Mammary epithelial cell (primary cell): ENCODE measurements at places on chromosomes 6 and 20.
A peak's percentile ranks its signal among the peaks of the same experiment; 100 is the strongest.

DNA sequence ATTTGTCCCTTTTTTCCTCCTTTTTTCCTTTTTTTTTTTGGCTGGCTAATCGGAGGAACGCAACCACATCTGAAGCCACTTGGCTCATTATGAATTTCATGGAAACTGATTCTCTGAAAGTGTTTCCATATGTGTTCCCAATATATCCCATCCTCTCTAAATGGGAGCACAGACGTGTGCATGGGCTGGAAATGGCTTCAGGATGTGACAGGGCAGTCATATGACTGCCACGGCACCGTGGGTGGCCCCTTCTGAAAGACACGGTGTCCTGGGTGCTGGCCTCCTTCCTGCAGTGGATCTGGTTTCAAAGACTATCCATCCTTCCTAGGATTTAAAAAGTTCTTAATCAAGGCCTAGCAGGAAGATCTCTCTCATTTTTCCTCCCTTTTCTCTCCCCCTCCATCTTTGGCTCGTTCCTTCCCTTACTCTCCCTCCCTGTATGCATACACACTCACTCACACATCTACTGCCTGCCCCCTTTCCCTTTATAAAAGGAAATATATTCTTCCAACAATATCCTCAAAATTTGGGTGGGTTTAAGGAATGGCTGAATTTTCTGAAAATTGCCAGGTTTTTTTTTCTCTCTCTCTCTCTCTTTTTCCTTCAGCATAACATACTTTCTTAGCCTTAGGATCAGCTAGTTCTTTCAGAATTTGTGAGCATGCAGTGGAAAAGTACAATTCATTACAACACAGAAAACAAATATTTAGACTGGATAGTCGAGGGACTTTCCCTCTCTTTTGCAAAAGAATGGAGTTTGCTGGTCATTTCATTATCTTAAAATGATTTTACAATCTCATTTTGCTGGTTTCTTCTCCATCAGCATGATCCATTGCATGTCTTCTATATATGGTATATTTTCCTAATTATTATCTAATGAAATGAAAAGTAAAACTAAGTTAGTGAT lies 161.2 kb upstream of the SUPT3H start:
- DNase-seq = no peak

DNA sequence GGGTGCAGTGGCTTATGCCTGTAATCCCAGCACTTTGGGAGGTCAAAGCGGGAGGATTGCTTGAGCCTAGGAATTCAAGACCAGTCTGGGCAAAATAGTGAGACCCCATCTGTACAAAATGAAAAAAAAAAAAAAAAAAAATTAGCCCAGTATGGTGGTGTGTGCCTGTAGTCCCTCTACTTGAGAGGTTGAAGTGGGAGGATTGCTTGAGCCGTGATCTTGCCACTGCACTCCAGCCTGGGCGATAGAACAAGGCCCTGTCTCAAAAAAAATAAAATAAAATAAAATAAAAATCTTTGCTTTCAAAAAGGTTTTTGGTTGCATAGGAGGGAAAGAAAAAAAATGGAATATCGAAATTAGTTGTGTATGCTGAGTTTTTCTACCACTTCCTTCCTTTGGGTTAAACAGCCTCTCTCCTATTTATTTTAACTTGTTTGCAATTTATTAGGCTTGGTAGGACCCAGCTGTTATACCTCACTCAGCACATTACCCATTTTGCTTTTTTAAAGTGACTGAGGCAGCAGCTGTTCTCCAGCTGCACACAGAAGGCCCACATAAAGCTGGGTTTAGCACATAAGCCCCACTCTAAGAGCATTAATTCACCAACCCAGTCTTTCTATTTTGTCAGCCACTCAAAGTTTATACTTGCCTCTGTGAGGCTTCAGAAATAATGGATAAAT lies 152.3 kb downstream of the ZFAND3 start:
- no peak for DNase-seq

DNA sequence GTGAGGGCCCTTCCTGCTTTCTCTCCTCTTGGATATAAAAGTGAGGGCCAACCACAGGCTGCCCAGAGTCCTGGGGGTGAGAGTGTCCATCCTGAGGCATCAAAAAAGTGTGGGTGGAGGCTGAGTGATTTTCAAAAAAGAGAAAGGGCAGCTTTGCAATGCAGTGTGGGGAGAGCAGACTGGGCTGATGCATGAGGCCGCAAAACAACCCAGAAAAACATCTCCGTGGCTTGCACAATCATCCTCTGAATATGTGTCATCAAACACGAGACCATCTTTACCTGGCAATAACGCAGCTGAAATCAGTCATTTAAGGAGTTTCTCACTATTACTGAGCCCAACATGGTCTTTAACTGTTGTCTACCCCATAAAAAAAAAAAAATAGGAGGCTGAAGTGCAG lies 191.2 kb upstream of the SOX4 start:
- DNase-seq = peak; percentile 23

DNA sequence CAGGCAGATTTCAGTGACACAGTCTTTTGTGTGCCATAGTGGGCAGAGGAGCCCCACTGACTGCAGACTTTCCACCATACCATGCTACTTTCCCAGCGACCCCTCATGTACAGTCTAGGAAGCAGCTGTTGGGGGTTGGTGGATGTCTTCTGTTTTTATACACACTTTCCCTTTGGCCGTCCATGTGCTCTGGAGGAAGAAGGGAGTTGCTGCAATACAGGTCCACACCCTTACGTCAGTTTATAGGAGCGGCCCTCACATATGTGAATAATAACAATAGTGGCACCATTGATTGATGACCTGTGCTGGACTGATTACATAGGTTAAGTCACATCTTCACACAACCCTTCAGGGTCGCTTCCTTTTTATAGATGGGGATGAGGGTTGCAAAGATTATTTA lies 17.5 kb upstream of the CCN2 start:
- DNase-seq = no peak

- no peak for DNase-seq
Observed at GRCh38 chr6:35085359-35086281, 55.5 kb downstream of the TCP11 start.

- DNase-seq = no peak
Observed at GRCh38 chr6:25239498-25239897, 39.7 kb upstream of the CARMIL1 start.

DNA sequence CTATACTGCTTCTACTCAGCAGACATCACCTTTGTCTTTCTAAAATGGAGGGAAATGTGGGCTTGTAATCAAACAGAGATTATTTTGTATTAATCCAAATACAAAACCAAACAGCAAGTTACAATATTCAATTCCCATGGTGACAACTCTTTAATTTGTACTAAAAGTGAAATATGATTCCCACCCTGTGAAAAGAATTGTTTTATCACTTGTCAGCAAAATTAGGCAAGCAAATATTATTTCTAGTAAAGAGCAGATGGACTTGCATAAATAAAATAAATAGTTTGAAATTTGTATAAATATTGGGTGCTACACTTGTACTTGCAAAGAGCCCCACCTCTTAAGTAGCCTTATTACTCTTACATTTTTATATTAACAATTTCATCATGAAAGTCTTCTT lies 6.1 kb upstream of the TXLNB start:
- DNase-seq = no peak

GRCh38 chr6:156848123-156848522 lies 70.9 kb downstream of the ARID1B start:
- DNase-seq = no peak

- DNase-seq = no peak
Observed at GRCh38 chr6:110653381-110653780, 161.9 kb downstream of the CDK19 start.

DNA sequence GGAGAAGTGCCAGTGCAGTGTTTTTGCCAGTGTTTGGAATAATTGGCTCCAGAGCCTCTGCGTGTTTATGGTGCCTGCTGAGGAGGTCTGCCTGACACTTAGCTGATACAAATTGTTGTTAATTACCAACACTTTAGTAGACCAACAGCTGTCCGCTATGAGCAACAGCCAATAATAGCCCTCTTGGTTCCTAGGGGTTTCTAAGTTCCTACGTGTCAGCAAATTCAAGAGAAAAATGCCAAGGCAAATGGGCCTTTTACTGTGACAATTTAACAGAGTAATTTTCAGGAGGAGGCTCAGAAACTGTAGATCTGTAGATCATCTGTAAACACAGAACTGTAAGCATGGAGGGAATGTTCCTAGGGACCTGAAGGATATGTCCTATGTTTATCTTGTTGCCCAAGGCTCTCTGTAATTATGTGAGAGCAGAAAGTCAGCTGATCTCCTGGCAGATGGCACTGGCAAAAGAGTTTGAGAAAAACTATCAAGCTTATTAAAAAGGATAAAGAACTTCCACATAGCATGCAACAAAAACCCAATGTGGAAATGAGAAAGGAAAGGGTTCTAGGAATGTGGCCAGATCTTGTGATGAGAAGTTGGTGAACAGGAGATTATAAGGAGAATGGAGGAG lies 157.7 kb downstream of the GJA1 start:
- no peak for DNase-seq

GRCh38 chr20:23122321-23122720 lies 36.2 kb upstream of the CD93 start:
- no peak for DNase-seq

GRCh38 chr20:52972190-52972937 lies at the start of gene TSHZ2:
Gene TSHZ2, plus strand, starts transcription at chr20:52972358. Its CDS starts 936 bp downstream, at chr20:52973294.
- DNase-seq = peak; percentile 81

DNA sequence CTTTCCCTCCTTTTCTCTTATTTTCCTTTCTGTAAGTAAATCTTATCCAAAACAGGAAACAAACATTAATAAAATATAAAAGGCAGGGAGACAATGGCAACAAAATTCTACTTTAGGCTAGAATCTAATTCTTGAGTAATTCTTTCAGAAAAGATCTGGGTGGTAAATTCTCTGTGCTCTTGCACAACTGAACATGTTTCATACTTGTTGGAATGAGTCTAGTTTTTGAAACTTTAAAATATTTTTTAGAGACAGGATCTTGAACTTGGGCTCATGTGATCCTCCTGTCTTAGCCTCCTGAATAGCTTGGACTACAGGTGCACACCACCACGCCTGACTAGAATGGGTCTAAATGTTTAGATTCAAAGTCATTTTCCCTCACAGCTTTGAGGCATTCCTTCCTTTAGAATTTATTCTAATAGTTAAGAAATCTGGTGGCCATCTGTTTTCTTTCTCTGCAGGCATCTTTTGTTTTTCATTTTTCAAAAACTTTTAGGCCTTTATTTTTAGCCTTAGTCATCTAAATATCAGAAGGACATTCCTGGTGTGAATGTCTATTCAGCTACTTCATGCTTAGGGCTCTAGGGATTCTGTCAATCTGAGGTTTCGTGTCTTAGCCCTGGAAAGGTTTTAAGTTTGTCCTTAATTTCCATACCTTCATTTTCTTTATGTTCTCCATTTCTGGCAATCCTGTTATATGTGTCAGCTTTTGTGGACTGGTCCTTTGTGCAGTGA lies 76.5 kb downstream of the CDKAL1 start:
- DNase-seq = no peak

GRCh38 chr20:33322456-33322855 lies 39.4 kb downstream of the BPIFB1 start:
- peak; percentile 32 for DNase-seq

- DNase-seq = no peak
Observed at GRCh38 chr6:14723535-14724086, 522.3 kb upstream of the JARID2 start.

DNA sequence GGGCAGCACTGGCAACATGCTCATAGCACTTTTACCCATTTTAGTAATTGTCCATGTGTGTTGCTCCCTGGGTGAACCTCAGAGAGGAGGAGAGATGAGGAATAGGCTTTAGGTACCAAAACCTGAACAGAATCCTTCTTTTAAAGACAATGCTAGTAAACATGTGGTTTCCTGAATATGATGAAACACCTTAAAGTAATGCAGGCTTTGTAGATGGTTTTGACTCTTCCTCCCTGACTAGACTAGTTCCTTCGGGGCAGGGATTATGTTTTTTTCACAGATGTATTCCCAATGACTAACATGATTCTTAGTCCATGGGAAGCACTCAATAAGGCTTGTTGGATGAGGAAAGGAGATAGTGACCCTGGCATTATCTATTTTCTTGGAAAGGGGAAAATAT lies 367.6 kb upstream of the JAG1 start:
- DNase-seq = peak; percentile 82
